ENCODE measurements at places on chromosomes 2 and 18.

GRCh38 chr2:219243291-219243761 is 1.9 kb downstream of the GLB1L start:
- no peak for DNase-seq

DNA sequence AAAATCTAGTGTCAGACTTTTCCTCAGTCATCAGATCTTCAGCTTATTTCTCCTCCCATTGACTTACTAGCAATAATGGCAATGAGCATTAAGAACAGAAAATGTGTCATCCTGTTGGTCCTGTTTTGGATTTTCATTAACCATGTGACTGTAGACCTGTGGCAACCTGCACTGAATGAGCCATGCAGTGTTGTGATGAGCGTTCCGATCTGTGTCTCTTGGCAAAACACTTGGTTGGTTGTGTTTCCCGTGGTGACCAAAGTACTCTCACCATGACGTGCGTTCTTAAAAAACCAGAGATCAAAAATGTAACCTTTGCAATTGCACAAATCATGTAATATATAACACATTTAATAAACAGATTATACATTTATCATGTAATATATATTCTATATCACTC is 138.6 kb downstream of the MAP3K20 start:
- DNase-seq, result no peak

- no peak for DNase-seq
Observed at GRCh38 chr18:39730606-39731005, 2165.0 kb upstream of the CELF4 start.

- DNase-seq, result peak; percentile 57
Observed at GRCh38 chr2:211745295-211746097, 793.1 kb downstream of the ERBB4 start.

GRCh38 chr2:111071600-111072171 is 49.0 kb upstream of the BCL2L11 start:
- DNase-seq, result no peak

DNA sequence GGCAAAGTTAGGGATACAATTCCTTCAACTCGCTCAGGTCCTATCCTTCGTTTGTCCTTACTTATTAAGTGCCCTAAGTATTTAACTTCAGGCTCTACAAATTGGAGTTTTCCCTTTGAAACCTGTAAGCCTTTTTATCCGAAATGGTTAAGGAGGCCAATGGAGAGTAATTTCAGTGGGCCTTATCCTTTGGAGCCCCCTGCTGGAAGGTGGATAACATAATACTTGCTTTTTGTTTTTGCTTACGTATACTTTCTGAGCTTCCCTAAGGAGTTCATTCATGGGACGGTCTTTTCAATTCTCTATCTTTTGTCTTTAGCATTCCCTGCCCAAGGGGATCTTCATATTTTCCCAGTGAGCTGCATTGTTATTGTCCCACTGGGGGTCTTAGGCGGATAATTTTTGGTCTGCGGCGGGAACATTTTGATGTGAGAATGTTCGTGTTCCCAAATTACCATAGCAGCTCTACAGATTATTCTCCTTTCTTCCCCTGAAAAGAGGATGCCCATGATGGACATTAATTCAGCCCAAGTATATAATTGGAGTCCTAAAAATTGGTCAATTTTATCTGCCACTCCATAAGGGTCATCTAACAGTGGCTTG is 34.4 kb upstream of the TRAPPC8 start:
- peak; percentile 53 for DNase-seq

DNA sequence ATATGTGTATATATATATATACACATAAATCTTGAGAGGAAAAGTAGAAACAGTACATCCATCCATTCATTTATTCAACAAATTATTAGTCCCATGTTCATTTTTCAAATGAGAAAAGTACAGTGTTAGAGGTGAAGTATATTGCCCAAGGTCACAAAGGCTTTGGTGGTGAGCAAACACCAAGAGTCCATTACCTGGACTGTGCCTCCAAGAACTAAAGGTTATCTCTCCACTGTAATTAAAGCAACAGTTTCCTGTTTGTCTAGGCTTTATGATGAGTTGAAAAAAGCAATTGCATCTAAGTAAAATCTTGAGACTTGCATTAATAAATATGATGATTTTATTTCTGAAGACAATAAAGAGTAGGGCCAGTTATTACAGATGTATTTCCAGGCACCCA is 44.7 kb upstream of the EPB41L3 start:
- no peak for DNase-seq

Measured in ecto neural progenitor cell (in vitro differentiated cells).